ENCODE measurements at places on chromosomes 16 and 17.

DNA sequence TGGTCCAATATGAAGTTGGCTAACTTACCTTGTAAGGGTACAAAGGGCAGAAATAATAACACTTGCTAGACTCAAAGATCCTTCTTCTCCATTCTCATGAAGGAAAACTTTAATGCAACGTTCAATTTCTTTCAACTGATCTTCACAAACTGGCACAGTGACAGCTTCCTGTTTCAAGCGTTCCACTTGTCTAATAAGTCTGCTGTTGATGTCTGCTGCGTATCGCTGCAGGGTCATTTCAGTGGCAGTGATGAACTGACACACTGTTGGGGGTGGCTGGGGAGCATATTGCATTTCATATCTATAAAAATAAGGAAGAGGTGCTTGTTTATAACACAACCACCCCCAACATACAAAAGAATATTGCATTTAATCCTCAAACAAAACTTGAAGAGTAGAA lies 33.5 kb upstream of the ARL6IP1 start:
- no peak for DNase-seq

GRCh38 chr16:50351116-50351515 lies 17.7 kb downstream of the BRD7 start:
- no peak for DNase-seq

- DNase-seq, result no peak
These were observed 37.7 kb downstream of the TNFRSF13B start for GRCh38 chr17:16934133-16934795.

DNA sequence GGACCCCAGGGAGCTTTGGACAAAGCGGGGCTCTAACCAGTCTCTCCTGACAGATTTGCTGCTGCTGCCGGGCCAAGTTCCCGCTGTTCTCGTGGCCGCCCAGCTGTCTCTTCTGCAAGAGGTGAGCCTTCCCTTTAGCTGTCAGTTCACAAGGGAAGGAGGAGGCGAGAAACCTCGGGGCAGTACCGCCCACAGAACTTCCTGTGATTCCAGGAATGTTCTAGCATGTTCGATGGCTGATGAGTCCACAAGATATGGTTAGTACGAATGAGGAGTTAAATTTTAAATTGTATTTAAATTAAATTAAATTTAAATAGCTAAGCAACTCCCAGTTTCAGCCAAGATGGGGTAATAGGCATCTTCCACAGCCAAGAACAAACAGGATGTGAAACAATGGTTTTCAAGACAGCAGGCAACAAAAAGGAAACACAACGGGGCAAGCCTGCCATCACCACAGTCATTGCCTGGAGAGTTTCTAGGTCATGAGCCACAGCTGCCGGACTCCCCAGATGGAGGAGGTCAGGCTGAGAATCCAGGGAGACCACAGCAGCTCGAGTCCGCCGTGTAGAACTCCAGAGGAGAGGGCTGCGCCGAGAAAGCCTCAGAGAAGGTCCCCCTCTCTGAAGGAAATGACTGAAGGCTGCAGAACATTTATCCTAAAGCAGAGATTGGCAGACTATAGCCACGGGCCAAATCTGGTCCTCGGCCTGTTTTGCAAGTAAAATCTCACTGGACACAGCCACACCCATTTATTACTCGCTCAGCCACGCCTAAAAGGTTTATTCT lies 9.5 kb upstream of the TCF25 start:
- no peak for DNase-seq

GRCh38 chr17:17416007-17416399 lies 60.8 kb upstream of the MED9 start:
- DNase-seq, result no peak

DNA sequence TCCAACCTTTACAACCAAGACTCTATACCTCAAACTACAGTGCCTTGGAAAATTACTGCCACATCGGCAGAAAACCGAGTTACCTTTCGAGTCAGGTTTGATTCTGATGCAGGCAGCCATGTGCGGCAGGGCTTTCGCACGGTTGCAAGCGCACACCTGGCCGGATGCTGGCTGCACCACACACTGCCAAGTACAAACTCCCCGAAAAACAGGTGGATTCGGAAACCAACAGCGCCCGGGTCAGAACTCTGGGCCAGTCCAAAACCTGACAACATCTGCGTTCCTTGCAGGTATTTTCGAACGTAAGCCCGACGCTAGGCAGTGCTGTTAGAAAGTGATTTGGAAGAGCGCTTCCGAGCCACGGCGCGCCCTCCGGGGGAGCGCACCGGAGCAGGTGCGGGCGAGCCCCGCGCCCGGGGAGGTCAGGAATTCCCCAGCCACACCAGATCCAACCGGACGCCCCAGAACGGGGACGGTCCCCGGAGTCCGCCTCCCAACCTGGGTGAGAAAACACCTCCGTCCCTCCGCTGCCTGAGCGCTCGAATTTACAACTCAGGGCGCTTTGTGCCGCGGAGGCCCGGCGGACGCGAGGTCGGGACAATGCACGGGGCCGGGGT lies 1.2 kb downstream of the USP7 start:
- DNase-seq, result no peak

DNA sequence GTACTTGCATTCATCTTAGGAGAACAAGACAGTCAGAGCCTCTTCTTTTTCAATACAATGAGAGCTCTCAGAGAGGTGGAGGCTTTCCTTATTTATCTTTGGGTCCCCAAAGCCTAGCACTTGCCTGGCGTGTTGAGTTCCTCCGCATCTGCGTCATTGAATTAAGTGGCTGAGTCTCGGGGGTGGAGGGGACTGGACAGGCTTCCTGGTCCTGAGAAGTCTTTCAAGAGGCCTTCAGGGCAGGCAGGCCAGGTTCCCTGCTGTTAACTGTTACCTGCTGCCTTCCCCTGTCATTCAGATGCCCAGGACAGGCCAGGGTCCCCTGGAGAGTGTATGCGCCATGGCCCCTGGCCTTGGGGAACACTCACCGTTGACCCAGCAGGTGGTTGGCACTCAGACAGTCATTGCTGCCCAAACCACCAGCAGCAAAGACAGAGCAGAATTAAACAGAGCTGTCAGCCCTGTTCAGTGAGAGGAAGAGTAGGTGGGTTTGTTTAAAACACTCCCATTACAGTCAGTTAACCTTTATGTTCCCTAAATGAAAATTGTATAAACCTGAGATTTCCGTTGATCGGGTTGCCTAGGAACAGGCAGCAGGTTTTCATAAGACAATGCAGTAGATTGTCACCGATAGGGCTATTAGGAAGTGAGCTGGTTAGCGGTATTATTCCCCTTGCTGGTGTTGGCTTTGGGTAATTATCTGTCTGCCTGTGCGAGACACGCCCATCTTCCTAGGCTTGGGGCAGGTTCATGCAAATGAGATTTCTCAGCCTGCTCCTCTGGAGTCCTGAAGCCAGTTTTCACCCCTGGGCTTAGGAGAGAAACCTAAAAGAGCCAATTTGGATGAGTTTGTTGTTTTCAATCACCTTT lies 132.7 kb downstream of the CCDC182 start:
- DNase-seq, result no peak

DNA sequence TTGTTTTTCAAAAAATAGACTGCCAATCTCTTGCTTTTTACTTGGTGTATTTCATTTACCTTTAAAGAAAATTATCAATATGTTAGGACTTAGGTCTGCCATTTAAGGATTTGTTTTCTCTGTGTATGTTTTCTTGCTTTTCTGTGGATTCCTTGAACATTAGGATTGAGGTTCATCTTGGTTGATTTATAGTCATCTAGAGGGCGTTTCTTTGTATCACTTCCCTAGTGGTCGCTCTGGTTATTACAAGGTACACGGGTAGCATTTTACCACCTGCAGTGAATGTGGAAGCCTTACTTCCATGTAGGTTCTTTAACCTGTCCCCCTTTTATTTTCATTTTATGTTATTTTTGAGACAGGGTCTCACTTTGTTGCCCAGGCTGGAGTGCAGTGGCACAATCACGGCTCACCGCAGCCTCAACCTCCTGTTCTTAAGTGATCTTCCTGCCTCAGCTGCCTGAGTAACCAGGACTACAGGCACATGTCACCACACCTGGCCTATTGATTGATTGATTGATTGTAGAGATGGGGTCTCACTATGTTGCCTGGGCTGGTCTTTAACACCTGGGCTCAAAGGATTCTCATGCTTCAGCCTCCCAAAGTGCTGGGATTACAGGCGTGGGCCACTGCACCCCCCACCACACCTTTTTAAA lies 35.2 kb upstream of the CBX4 start:
- DNase-seq, result no peak

DNA sequence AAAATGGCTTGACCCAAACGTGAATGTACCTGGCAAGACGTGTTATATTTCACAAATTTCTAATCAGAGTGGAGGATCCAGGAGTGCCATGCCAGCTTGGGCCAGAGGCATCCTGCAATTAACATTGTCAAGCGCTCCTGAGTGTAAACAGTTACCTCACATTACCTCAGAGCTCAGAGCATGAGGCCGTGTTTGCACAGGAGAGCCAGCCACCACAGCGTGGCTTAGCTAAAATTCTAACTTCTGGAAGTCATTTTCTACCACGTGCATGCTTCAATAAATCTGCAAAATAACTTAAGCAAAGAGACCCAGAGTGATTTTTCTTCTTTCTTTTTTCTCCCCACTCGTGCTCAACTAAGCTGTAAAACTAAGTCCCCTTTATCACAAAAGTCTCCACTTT lies 769.0 kb downstream of the KCNJ2 start:
- DNase-seq, result no peak

- DNase-seq, result no peak
These were observed 9.7 kb downstream of the HS3ST3B1 start for GRCh38 chr17:14310605-14311004.

Data from stimulated activated CD8-positive, alpha-beta memory T cell treated with anti-CD3 and anti-CD28 coated beads, Interleukin-2, amount 100 ng/mL, for 48 hours (primary cell).